Renal pelvis (tissue), 12 donors: ENCODE measurements at places on chromosomes 4 and X.

DNA sequence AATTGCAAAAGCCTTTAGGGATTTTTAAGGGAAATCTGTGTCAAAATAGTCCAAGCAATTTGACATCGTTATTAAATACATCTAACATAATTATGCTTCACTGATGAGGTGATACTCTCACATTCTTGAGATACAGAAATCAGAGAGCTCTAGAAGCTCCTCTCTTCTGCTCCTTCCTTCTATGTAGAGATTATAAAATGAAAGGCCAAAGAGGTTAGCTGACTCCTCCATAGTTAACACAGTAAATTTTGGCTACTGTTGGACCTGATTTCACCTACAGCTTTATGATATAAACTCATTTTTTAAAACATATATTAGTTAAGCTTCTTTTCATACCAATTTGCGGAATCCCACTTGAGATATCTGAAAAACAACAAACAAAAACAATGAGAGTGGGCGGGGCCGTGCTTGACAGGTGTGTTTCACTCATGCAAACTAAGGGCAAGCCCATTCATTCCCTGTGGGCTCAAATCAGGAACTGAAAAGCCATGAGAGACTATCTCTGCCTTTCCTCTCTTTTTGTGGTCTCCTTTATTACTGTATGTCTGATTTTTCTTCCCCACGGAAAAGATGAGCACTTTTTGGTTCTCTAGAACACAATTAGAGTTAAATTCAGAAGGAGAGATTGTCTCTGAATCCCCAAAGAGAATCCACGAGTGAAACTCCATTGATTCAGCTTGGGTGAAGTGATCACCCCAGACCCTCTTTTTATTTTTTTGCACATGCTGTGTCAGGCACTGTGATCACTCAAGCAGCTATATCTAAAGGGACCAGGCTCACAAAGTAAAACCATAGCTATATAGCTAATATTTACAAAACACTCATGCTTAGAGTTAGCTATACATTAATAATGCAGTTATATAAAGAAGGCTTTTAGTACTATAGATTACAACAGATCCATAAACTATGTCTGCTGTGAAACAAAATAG lies 566.3 kb downstream of the IL15 start:
- DNase-seq = no peak

DNA sequence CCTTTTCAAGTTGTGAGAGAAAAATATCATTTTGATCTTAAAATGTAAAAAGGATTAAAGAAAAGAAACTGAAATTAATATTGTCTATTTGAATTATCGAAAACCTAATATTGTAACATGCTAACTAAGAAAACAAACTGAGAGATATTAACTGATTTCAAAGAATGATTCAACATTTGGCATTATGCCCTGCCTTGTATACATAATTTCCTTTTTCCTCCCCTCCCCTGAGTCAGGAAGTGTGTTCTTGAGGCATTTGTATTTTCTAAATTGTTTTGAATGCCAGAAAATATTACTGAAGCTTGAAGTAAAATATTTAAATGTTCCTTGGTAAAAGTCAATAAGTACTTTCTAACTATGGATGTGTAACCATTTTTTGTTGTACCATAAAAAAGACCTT lies 49.4 kb downstream of the RPS6KA3 start:
- peak; percentile 7 for DNase-seq

- DNase-seq = no peak
Observed at GRCh38 chr4:29009908-29010307, 1710.3 kb upstream of the PCDH7 start.

DNA sequence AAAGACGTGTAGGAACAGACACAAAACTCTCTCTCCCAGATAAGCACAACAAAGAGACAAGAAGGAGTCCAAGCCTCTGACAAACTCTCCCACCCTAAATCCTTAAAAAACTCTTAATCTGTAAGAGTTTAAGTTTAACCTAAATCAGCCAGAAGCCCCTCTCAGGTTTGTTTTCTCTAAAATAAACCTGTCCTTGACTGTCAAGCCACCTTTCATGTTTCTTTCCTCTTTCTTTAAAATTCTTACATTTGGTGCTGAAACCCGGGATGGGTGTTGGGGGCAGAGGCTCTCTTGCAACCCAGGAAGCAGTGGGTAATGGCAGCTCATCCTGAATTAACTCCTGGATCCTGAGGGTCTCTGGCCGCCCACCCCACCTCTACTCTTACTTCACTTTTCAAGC lies 107.8 kb upstream of the TENT5D start:
- no peak for DNase-seq

GRCh38 chr4:164876700-164877324 lies at the start of gene APELA:
APELA (plus strand) TSS chr4:164877178; CDS start chr4:164877332, 154 bp downstream.
- DNase-seq = peak; percentile 33
